ENCODE measurements at places on chromosomes 1 and 21.

DNA sequence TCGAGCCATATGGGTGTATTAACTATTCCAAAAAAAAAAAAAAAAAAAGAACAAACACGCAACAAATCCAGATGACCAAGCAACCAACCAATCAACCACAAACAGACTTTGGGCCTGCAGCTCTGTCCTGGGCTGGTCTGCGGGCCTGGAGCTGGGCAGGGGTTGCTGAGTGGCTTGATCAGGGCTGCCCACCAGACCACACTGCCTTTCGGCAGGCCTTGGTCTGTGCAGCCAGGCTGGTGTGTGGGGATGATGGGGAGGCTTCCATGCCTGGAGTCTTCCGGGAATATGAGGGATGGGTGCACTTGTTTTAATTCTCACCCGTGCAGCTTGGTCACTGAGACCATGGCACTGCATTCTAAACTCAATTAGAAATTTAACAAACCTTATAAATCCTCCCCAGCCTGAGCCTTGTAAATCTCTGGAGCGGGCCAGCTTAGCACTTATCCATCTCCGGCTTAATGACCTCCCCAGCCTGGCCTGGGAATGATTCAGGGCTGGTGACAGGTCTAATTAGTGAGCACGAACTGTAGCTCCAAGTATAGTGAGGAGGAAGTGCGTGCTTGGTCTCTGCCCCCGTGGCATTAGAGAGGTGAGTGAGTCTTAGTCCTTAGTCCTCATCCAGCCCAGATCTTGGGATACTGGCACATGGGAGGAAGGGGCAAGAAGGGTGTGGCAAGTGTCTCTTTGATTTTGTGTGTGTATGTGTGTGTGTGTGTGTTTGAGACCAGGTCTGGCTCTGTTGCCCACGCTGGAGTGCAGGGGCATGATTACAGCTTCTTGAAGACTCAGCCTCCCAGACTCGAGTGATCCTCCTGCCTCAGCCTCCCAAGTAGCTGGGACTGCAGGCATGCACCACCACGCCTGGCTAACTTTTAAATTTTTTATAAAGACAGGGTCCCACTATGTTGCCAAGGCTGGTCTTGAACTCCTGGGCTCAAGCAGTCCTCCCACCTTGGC, 74.6 kb upstream of the CSF3R start:
- no peak for DNase-seq

DNA sequence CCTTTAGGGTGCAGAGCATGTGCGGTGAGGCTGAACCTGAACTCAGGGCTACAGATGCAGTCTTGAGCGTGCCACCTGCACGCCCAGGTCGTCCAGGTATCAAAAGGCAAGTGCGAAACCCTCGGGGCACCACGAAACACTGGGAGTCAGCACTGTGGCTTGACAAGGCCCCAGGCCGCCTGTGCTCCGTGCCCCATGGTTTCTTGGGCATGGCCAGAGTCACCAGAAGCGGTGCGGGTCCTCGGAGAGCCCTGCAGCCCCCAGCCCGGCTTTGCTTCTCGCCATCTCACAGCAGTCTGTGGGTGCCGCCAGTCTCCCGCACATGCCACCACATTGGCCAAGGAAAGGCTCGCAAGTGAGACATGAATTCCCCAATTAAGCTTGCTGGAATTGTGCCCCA, 117.3 kb downstream of the PGBD5 start:
- DNase-seq: no peak

GRCh38 chr1:178627037-178627436, 98.0 kb upstream of the RALGPS2 start:
- no peak for DNase-seq

GRCh38 chr21:46035809-46036695, 54.5 kb downstream of the COL6A1 start:
- DNase-seq: no peak

DNA sequence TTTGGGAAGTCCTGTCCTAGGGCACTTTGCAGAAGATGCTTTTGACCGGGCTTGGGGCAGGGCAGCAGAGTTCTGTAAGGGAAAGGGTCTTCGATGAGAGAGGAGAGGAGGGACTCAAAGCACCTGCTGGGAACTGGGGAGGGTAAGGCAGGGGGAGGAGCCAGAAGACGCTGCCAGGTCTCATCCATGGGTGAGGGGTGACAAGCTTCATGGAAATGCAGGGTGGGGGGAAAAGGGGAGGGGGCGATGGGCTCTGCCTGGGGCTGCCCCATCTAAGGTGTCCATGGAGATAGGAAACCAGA, 20.9 kb upstream of the C2CD2 start:
- DNase-seq: no peak

GRCh38 chr1:4161366-4162006, 261.4 kb upstream of the C1orf174 start:
- no peak for DNase-seq

DNA sequence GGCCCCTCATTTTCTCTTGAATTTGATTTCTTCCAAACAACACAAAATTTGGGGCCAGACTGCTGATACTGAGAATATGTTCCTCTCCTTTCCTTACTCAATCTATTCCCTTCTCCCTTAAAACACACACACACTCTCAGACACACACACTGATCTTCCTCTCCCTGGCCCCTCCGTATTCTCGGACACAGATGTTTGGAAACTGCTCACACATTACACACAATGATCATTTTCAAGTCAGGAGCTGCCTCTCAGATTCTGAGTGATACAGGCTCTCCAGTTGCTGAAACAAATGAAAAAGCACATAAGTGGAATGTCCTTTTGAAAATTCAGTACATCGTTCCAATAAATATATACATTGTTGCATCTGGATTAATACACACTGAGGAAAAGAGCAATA, 161.3 kb downstream of the CLEC20A start:
- no peak for DNase-seq

GRCh38 chr1:29243871-29244200, 7.5 kb downstream of the PTPRU start:
- no peak for DNase-seq

DNA sequence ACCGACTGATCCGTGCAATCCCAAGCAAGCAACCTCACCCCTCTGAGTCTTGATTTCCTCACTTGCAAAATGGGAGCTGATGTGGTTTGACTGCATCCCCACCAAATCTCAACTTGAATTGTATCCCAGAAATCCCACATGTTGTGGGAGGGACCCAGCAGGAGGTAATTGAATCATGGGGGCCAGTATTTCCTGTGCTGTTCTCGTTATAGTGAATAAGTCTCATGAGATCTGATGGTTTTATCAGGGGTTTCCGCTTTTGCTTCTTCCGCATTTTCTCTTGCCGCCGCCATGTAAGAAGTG, 58.4 kb downstream of the FHAD1 start:
- no peak for DNase-seq

DNA sequence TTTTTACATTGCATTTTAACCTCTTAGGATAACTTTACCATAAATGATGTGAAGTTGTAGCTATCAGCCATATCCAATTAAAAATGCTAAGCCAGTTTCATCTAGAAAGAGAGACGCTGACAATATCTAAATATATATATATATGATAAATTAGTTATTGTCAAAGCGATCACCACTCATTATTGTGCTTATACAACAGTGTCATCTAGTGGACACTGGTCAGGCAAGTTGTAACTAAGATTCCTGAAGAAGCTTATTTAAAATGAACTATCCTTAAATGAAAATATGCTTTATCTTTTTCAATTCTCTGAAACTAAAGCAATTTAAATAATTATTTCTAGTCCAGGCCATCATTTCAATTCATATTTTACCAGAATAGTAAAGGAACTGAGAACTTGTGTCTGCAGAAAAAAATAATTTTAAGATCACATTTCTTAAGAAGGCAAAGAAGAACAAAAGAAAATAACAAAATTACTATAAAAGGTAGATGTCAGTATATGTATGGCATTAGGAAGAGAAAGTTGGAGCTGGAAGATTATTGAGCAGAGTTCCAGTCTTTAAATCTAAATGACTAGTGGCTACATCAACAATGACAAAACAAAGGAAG, 193.3 kb upstream of the SNX7 start:
- peak; percentile 18 for DNase-seq

- DNase-seq: no peak
These were observed 25.9 kb upstream of the CD84 start for GRCh38 chr1:160605205-160605604.

- DNase-seq: peak; percentile 37
These were observed 1.2 kb downstream of the CLSPN start for GRCh38 chr1:35768350-35769187.

DNA sequence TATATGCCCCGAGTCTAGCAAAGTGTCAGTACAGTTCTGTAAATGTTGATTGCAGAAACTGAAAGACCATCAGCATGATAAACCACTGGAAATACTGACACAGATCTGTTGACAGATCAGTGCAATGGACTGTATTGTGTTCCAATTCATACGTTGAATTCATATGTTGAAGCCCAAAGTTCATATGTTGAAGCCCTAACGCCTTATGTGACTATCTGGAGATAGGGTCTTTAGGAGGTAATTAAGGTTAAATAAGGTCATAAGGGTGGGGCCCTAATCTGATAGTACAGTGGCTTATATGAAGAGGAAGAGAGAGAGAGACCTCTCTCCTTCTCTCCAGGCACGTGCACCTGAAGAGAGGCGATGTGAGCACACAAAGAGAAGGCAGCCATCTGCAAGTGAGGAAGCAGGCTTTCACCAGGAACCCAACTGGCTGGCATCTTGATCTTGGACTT, 144.7 kb downstream of the MRPL39 start:
- DNase-seq: no peak

GRCh38 chr1:91687452-91687851, 186.8 kb downstream of the CDC7 start:
- DNase-seq: no peak

GRCh38 chr1:247884797-247885413, 10.5 kb upstream of the OR2W3 start:
- no peak for DNase-seq

DNA sequence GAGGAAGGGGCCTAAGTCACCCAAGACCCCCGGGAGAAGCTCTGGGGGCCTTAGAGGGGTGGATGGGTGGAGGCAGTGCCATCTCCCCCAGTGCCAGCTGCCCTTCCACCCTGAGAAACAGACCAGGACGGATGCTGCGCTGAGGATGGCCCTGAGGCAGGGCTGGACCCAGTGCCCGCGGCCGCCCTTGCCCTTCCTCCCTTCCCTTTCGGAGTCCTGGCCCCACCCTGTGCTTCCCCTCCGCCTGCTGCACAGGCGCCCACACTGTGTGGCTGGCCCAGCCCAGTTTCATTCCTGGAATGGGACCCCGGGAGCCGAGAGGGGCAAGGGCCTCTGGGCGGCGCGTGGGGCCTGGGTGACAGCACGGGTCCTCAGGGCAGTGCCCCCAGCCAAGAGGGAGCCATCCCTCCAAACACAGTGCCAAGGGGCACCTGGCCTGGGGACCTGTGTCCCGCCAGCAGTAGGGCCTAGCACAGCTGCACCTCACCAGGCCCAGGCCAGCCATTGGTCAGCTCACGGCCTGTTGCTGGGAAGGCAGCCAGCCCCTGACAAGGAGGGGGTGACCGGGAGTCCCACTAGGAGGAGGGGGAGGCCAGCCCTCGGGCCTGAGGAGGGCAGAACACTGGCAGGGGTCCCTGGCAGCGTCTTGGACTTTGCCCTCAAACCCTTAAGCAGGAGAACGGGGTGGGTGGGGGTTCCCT, 13.4 kb upstream of the SKI start:
- DNase-seq: no peak

DNA sequence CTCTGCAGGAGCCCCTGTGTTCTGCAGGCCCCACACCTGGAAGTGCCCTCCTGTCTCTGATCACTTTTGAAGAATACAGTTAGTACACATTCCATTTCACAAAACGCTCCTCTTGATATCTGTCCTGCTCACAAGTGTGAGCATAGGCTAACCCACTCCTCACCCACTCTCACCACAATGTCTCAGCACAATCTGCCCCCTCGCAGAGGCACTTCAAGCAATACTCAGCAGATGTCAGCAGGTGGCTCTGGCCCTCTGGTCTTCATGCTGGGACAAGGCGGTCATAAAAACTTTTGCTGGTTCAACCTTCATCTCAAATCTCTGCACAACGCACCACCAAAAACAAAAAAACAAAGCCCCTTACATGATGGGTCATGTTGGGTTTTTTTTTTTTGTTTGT, 671.2 kb downstream of the MATN1 start:
- no peak for DNase-seq

- DNase-seq: no peak
These were observed 3.8 kb downstream of the SMIM1 start for GRCh38 chr1:3776231-3776961.

- no peak for DNase-seq
These were observed 35.6 kb upstream of the ECE1 start for GRCh38 chr1:21325731-21326387.

- no peak for DNase-seq
These were observed 2.7 kb downstream of the HMGN1 start for GRCh38 chr21:39346206-39346605.

GRCh38 chr1:247409869-247410544, 6.0 kb upstream of the NLRP3 start:
- DNase-seq: no peak

GRCh38 chr1:11256299-11256698, 6.1 kb downstream of the MTOR start:
- no peak for DNase-seq

DNA sequence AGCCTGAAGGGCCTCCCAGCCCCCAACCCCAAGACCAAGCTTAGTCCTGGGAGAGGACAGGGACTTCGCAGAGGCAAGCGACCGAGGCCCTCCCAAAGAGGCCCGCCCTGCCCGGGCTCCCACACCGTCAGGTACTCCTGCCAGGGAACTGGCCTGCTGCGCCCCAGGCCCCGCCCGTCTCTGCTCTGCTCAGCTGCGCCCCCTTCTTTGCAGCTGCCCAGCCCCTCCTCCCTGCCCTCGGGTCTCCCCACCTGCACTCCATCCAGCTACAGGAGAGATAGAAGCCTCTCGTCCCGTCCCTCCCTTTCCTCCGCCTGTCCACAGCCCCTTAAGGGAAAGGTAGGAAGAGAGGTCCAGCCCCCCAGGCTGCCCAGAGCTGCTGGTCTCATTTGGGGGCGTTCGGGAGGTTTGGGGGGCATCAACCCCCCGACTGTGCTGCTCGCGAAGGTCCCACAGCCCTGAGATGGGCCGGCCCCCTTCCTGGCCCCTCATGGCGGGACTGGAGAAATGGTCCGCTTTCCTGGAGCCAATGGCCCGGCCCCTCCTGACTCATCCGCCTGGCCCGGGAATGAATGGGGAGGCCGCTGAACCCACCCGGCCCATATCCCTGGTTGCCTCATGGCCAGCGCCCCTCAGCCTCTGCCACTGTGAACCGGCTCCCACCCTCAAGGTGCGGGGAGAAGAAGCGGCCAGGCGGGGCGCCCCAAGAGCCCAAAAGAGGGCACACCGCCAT, 21.9 kb upstream of the ARF1 start:
- no peak for DNase-seq

DNA sequence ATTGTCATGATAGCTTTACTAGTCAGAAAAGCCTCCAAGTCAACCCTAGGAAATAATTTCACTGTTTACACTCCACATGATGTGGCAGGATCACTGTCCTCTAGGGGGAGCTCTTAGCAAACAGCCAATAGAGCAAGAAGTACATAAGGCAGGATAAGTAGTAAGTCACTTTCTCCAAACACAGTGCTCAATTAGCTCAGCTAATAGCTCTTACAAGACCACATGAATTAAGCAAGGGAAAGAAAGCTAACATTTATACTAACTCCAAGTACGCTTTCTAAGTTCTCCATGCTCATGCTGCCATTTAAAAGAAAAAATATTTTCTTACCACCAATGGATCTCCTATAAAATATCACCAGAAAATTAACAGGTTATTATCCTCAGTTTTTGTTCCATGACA, 66.9 kb upstream of the LRIF1 start:
- peak; percentile 45 for DNase-seq
